HAP-1 (cell line): ENCODE measurements at places on chromosomes 1 and 21.

DNA sequence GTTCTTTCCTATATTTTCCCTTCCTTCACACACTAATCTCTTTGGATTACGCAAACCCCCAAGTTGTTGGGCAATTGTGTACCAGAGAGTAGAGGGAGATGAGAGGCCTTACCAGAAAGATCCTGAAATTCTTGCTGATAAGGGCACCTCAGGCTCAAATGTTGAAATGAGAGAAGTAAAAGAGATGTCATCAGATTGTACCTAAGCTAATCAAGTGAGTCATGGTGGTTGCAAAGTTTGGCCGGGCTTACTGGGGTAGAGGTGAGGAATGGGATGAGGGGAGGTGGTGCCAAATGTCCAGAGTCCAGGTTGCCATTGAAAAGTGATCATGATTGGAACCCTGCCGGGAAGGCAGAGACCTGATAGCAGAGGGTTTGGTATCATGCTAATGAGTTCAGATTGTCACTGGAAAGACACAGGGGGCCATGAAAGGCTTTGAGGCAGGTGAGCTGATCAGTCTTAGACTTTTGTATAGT, 43.1 kb downstream of the OPTC start:
- no peak for DNase-seq

DNA sequence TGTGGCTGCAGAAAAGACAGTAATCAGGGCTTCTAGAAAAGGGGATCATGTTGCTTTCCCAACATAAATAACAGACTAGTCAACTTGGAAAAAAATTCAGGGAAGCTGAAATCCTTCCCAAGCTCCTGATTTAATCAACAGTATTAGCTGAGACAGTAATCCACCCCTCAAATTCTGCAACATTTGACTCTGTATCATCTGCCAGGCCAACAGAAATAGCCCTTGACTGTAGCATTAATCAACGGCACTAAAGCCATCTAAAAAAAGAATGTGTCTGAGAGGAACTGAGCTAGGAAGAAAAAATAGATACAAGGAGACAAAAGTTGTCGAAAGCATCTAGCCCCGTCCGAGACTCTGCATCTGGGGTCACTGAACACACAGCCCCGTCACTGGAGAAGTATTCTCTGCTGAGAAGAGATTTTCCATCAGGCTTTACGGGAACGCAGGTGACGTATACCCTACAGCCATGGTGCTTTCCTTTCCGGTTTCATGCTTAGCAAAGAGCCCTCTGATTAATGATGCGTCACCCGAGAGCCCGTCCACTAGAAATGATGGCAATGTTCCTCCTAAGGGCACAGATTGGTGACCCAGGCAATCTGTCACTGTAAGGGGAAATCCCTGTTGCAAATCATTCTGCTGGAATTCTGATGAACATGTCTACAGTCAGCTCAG, 42.1 kb upstream of the TP53BP2 start:
- no peak for DNase-seq

GRCh38 chr1:8810987-8811386, 6.5 kb downstream of the RERE start:
- no peak for DNase-seq

- DNase-seq, result no peak
These were observed 664.4 kb downstream of the PTPRU start for GRCh38 chr1:29900712-29901111.

- DNase-seq, result peak; percentile 92
These were observed at the start of gene PRPF38B for GRCh38 chr1:108691942-108692723. PRPF38B (plus strand) TSS chr1:108692310; CDS start chr1:108692592, 282 bp downstream.

DNA sequence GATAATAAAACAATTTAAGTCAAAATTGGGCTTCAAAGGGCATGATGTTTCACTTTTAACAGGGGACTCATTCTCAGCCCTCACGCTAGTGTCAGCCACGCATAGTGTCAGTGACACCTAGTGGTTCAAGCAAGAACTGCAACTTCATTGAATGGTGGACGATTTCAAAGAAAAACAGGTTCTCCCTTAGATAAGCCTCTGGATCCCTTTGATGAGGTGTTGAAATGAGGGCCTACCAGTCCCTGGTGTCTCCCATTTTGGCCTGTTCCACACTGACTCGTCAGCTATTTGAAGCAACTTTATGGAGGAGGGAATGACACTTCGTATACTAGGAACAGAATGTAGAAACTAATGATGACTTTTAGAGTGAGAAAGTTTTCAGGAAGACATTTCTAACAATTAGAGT, 56.2 kb downstream of the FCRL5 start:
- peak; percentile 63 for DNase-seq

- no peak for DNase-seq
These were observed 2.4 kb upstream of the IKBKE start for GRCh38 chr1:206467915-206468314.

DNA sequence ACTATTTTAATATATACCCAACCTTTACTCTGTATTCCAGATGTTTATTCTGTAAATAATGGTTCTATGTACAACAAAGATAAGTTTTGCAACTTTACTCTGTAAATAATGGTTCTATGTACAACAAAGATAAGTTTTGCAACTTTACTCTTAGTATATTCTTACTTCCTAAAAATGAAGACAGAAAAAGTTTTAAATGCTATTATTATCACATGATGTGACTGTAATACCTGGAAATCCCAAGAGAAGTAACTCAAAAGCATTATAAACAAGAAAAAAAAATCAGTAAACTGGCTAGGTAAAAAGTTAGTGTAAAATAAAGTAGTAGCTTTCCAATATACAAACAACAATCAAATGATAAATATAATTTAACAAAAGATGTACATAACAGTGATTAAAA, 18.5 kb upstream of the EXO1 start:
- no peak for DNase-seq

GRCh38 chr1:235935235-235936225, 68.8 kb upstream of the LYST start:
- no peak for DNase-seq

DNA sequence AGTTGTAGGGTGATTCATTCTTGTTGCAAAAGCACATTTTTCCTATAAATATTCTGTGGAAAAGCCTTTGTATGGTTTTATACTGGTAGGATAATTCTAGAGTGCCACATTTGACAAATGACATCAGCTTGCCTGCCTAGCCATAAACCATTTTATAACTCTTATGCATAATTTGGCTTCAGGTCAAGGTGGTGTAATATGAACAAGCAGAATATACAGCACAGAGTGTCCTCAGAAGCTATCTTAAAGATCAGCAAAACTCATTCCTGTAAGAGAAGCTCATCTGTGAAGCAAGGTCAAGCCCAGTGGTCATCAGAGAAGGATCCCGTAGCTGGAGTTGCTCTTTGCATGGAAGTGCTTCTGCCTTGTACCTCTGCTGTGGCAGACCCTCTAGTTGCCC, 24.0 kb upstream of the C1orf21 start:
- no peak for DNase-seq

DNA sequence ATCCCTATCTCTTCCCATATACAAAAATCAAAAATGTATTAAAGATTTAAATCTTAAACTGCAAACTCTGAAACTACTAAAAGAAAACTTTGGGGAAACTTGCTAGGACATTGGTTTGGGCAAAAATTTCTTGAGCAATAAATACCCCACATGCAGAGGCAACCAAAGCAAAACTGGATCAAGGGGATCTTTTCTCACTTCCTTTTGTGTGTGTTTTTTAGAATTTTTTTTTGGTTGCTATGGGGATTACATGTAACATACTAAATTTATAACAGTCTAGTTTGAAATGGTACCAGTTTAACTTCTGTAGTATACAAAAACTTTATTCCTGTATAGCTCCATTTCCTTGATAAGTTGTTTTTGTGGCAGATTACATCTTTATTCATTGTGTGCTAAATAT, 16.8 kb downstream of the MAST2 start:
- no peak for DNase-seq

DNA sequence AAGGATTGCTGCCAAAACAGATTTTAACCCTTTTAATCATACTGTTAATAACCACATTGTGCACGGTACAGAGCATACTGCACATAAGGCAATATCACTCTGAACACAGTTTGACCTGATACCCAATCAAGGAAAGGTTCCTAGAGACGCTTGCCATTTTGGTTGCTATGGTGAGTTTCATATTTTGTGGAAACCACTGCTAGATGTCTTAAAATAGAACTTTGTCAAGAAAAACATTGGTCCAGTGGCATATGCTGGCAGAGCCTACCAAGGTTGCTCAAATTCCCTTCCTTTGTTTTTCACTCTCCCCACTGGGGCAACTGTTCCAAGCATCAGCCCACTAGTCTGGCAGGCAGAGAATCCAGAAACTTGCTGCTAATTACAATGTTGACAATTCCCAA, 114.8 kb upstream of the DPYD start:
- DNase-seq, result no peak

- DNase-seq, result no peak
These were observed 276.1 kb downstream of the RPS6KC1 start for GRCh38 chr1:213327017-213327667.

DNA sequence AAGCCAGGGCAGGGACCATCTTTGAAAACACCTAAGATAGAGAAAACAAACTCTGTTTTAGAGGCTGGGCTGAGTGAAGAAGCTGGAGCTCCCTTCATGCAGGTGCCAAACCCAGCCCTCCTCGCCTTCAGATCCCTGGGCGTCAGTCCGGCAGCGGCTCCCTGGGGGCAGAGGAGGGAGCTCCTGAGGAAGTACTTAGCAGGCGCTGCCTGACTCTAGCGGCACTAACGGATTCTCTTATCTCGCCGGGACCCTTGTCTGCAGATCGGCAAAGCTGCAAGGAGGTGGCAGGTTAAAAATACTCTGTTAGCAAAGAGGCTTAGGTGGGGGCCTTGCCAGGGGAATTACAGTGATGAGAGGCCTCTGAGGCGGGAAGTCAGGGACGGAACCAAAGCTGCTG, 79.6 kb downstream of the PLXNA2 start:
- DNase-seq, result no peak

DNA sequence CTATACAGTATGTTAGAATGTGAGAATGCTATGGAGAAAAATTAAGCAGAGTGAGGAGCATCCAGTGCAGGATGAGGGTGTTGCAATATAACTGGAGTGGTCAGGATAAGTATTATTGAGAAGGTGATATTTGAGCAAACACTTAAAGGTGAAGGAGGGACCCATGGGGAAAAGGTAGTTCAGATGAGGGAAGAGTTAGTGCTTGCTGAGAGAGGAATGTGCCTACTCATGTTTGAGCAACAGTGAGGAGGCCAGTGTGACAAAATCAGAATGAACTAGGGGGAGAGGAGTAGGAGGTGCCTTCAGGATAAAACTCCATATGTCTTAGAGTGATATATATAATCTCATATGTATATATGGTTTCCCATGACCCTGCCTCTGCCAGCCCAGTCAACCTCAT, 6.2 kb upstream of the TRIM45 start:
- DNase-seq, result no peak

GRCh38 chr1:170619241-170620028, 44.5 kb upstream of the PRRX1 start:
- DNase-seq, result no peak

DNA sequence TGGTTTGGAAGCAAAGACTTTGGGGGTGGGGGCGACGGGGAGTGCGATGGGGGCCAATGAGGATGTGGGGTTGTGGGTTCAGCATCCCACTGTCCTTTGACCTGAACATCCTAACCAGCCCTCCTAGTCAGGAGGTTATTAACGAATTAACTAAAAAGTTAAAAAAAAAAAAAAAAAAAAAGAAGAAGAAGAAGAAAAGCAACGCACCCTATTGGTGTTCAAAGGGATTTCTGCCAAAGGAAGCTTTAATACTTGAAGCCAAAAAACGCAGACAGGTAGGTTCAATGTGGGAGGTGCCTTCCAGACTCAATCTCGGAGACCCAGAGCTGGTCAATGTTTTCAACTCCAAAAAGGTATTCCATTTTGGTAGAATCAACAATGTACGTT, 2.2 kb downstream of the CLIC6 start:
- DNase-seq, result no peak

DNA sequence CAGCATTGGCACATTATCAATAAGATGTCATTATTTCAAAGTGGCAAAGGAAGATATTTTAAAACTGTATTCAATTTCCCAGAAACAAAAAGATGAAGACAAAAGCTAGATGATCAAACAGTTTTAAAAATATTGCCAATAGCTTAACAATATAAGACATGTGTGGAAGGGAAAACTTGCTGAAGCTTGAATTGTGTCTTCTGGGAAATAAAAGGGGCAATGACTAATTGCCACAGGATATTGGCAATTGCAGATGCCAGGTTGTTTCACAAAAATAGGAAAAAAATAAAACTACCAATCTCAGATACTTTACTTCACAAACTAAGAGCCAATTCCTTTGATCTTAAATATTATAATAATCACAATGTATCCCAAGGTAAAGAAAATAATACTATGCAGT, 679.8 kb upstream of the ADAMTS5 start:
- no peak for DNase-seq

- no peak for DNase-seq
These were observed 4.7 kb upstream of the TNFRSF4 start for GRCh38 chr1:1218524-1219200.

GRCh38 chr1:54325703-54326461, 80.3 kb downstream of the SSBP3 start:
- no peak for DNase-seq

GRCh38 chr1:169486281-169487051, 722 bp upstream of the SLC19A2 start:
- no peak for DNase-seq

DNA sequence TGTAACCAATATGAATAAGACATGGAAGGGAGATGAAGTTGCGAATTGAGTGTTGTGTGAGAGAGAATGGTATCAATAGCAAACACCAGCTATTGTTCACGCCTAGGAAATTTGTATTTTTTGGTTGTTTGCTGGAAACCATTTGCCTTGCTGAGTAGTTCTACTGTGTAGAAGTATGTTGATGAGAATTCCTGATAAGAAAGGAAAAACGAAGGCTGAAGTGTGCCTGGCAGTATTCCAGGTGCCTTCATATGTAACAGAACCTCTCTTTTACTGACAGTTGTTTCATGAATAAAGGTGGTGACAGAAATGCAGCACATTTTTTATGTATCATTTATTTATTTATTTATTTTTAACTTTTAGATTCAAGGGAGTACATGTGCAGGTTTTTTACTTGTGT, 79.5 kb downstream of the SDCCAG8 start:
- DNase-seq, result no peak

- no peak for DNase-seq
These were observed 45.1 kb upstream of the EXO1 start for GRCh38 chr1:241802863-241803262.

- DNase-seq, result no peak
These were observed 2.4 kb upstream of the ELF3 start for GRCh38 chr1:202007805-202008489.

DNA sequence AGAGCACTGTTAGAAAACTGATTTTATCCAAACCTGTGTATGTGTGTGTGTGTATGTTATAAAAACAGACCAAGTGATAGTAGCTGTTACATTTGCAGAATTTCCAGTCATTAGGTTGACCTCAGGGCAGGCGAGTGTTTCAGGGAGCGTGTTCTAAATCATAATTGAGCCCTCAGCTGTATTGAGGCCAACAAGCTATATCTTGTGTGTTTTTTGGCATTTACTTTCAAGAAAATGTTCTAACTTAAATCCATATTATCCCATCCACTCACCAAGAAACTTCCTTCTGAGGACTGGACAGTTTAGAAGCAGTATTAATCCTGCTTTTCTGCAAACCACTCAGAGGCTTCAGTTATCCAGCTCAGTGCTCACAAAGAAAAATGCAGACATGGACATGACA, 12.0 kb downstream of the DDAH1 start:
- no peak for DNase-seq
